Substantia nigra (tissue), 51 donors: ENCODE measurements at places on chromosomes 16 and 17.

DNA sequence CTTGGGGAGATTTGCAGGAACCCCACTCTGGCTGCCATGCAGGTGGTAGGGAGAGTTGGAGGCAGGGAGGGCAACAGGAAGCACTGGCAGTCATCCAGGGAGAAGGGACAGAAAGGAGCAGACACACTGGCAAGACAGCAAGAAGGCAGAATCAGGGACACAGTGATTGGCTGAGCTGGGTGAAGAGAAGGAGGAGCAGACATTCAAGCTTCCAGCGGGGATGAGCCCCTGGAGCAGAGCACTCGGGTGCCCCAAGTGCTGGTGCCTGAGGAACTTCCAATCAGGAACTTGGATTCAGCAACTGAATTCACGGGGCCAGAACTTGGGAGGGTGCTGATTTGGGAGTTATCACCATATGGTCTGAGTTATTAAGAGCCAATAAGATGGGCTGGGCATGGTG lies 6.3 kb upstream of the ITGA3 start:
- no peak for DNase-seq

GRCh38 chr17:21017861-21018260 lies 24.9 kb downstream of the USP22 start:
- no peak for DNase-seq

DNA sequence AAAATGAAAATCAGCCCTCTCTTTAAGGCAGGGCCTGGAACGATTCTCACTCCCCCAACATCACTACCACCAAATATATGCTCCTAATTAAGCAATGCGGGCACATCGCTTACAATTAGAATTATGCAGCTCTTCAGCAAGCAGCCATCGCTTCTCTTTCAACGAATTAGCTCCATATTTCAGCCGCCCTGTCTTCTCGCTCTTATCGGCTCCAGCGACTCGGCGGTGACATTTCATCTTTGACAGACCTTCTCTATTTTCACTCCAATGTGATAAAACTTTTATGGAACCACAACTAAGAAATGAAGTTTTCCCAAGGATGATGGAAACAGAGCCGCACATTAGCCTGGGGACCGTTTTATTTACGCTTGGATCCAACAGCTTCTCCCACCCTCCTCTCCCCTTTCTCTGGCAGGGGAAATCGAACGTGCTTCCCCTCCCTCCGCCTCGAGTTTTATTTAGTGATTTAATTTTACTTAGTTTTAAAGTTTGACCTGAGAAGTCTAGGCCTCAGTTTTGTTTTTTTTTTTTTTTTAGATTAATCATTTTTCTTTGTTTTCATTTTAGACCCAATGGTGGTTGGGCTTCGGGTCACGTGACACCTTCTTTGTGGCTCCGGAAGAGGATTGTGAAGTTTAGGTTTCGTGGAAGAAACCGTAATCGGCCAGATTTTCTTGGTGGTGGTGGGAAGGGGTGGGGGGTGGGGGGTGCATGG lies 3.1 kb upstream of the HOXB2 start:
- DNase-seq: no peak

GRCh38 chr17:78707923-78708322 lies 74.2 kb downstream of the CYTH1 start:
- no peak for DNase-seq

- no peak for DNase-seq
Observed at GRCh38 chr17:60156746-60157145, 7.0 kb downstream of the CA4 start.

DNA sequence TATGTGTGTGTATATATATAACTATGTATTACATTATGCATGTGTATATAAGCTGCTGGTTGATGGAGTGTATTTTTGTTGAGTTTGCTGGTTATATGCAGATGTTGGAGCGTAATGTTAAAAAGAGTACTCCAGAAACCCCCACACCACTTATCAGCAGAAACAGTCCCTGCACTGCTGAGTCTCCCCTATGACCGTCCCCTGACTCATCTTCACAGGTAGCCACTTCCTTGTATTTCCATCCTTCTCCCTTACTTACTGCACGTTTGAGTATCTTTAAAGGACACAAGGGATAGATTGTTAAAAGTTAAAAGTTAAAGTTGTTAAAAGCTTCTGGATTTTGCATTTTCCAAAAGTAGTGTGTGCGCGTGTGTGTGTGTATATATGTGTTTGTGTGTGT lies 853.9 kb upstream of the EEF2KMT start:
- DNase-seq: no peak

- no peak for DNase-seq
Observed at GRCh38 chr16:50425044-50425443, 56.3 kb upstream of the BRD7 start.

- no peak for DNase-seq
Observed at GRCh38 chr16:28974007-28974436, 556 bp upstream of the SPNS1 start.

GRCh38 chr17:73393381-73393780 lies 81.6 kb upstream of the CDC42EP4 start:
- no peak for DNase-seq

DNA sequence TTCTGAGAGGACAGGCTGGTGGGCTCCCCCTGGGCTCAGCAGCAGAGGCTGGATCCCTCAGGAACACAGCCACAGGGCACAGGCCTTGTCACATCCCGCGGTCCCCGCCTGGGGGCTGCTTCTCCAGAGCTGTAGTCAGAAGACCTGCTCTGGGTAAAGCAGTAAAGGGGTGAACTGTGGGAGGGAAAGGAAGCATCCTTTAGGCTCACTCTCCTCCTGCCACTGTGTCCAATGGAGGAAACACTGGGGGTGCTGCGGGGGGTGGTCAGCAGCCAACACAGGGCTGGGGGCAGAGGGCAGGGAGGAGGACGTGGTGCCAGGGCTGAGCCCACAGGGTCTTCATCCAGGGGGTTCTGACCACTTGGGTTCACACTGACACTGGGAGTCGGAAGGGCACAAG lies 5.0 kb upstream of the SLC38A8 start:
- no peak for DNase-seq

DNA sequence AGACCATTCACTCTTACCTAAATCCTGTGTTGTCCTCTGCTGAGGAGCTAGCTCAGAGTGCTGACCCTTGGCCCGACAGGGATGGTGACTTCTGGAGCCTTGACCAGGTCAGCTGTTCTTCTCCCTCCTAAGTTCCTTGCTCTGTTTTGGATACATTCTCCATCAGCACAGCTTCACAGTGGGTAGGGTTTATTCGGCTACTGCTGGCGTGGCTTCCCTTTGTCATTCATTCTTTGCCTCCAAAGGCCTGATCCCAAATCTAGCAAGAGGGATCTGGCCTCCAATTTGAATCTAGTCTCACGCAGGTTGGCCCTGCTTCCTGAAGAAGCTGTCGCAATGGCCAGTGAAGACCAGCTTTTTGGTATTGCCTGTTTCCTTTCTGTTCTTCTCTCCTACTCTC lies 116.6 kb downstream of the SHISA9 start:
- no peak for DNase-seq

DNA sequence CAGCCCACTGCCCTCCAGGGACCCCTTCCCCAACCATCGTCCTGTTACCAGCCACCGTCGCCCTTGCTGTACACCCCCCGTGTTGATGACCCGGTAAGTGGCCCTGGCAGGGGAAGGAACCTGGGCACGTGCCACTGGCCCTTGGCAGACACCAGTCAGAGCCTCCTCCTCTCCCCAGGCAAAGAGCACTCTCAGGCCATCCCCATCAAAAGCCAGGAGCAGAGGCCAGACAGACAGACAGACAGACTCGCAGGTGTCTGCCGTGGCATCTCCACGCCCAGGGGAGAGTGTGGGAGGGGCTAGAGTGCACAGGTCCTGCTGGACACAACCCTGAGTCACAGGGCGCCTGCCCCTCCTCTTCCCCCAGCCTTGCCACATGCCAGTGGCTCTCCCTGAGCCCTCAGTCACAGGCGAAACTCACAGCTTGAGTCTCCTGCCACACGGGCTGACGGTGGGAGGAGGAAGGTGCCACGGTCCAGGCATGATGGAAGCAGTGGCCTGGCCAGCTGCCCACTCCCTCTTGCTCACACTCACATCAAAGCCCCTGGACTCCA lies 7.8 kb downstream of the CLCN7 start:
- DNase-seq: no peak

- no peak for DNase-seq
Observed at GRCh38 chr17:53626286-53626685, 196.4 kb upstream of the KIF2B start.

DNA sequence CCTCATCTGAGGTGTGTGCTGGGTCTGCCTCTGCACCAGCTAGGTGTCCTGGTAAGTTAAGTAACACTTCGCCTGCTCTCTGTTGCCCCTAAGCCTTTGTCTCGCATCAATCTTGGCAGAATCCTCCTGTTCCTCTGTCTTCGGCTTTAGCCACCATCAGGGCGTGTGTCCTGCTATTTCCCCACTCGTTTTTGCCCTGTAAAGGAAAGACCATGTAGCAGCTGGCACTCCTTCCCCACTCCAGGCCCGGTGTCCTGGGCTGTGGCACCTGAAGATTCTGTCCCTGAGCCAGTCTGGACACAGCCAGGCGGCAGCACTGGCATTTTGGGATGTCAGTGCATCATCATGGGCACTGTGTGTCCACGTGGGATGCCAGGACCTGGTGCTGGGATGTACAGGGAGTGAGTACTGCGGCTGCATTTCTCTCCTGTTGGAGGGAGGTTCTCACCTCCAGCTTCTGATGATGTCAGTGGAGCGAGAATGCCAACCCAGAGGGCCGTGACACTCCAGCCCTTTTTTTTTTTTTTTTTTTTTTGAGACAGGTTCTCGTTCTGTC lies 26.2 kb upstream of the FOXK2 start:
- no peak for DNase-seq

DNA sequence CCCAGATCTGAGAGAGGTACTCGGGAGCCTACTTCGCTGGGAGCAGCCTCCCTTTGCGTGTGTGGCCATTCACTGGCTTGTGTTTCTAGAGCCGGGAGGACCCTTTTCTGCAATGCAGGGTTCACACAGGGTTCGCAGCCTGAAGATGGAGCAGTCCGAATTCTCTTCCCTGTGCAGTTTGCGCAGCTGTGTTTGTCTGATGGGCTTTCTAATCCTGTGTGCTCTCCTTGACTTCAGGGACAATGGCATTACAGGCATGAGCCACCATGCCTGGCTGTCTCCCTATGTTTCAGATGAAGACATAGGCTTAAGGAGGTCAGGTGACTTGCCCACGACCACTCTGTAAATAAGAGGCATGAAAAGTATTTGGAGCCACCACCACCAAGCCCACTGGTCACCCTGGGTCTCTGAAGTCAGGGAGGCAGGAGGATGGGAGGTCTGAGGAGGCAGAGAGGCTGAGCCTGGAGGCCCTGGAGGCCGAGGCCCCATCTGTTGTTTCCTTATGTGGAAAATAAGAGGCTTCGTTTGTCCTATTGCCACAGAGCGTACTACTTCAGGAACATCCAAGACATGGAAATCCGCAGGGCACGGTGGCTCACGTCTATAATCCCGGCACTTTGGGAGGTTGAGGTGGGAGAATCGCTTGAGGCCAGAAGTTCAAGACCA lies 5.0 kb upstream of the STH start:
- DNase-seq: no peak

DNA sequence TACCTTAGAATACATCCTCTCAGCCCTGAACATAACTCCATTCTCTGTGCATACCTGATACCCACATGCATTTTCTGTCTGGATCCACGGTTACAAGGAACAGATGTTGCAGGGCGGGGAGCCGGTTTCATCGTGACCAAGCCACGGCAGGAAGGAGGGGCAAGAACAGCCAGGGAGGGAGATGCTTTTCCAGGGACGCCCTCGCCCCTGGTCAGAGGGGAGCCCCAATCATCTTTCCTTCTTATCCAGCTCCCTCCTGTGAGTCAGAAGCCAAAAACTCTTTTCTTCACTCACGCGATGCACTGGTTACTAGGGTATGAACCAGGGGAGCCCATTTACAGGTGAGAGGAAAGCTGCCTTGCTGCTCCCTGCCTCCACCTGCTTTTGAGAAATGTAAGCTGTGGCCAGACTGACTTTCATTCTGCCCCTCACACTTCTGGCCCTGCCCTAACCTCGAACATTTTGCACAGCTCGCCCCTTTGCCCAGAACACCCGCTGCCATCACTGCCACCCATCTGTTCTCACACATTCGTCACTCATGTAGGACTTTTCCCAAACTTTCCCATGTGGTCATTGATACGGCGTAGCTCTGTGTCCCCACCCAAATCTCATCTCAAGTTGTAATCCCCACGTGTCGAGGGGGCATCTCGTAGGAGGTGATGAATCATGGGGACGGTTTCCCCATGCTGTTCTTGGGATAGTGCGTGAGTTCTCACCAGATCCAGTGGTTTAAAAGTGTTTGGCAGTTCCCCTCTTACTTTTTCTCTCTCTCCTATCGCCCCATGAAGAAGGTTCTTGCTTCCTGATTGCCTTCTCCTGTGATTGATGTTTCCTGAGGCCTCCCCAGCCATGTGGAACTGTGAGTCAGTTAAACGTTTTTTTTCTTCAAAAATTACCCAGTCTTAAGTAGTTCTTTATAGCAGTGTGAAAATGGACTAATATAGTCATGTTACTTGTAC lies 20.5 kb downstream of the FOXL1 start:
- no peak for DNase-seq

DNA sequence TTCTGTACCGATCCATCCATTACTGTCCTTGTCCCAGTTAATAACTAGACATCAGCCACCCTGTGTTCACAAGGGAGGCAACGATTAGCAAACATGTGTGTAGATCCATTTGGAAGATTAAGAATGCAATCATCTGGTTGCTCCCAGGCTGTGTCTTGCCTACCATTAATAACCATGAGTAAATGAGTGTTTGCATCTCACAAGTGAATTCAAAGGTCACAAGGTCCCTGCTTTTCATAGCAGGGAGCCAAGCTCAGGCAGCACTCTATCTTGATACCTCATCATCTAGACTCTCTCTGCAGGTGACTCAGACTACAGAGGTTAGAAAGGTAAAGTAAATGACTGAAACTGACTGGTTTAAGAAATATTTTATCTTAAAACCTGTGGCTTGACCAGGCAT lies 25.3 kb downstream of the VWA3A start:
- DNase-seq: no peak

DNA sequence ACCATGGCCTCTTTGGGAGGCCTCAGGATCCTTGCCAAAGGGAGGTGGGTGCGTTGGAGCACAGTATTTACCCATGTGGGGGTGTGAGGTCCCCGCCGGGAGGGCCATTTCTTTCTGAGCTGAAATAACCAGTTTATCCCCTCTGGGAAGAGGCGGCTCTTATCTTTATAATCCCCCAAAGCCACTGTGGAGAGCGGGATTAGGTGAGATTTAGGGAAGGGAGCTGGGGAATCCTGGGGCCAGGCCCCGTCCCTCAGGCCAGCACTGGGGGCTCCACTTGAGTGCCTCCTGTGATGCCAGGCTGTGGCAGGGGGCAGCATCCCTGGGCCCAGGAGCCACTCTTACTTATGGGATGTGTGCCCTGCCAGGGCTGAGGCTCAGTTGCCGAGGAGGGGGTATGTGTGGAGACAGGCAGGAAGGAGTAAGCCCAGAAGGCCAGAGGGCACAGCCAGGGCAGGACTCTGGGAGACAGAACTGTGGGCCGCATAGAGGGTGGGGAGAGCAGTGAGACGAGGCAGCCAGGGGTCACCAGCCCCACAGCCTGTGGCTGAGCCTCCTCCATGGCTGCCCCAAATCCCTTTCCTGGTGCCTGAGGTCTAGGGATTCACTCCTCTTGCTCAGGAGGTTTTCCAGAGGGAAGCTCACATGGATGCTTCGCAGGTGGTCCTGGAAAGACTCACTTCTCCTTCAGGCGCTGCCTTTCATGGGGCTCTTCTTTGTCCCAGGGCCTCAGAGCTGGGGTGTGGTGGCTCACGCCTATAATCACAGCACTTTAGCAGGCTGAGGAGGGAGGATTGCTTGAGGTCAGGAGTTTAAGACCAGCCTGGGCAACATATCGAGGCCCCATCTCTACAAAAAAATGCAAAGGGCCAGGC lies 25.0 kb downstream of the TMEM94 start:
- no peak for DNase-seq
